Activated CD8-positive, alpha-beta memory T cell treated with anti-CD3 and anti-CD28 coated beads for 1 hour (primary cell): ENCODE measurements at places on chromosomes 5 and 9.

- no peak for DNase-seq
These were observed 37.0 kb downstream of the NKX2-5 start for GRCh38 chr5:173198049-173198448.

DNA sequence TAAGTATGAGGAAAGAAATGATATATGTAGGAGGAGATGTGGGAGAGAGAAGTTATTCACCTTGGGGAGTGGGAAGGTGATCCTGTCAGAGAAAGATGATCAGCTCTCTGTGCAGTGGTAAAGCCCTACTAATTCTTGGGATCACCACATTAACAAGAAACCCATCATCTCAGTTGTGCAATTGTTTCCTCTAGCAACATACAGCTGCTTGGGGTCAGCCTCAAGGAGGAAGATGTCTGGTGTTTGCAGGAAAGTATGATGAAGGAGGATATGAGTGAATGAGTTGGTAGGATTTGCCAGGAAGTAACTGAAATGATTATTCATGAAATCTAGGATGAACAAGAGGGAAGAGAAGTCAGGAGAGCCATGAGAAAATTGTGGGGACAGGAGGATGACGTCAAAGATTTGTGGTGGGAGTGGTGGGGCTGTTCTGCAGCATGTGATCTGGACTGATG lies 50.1 kb downstream of the TNFSF8 start:
- DNase-seq, result no peak

DNA sequence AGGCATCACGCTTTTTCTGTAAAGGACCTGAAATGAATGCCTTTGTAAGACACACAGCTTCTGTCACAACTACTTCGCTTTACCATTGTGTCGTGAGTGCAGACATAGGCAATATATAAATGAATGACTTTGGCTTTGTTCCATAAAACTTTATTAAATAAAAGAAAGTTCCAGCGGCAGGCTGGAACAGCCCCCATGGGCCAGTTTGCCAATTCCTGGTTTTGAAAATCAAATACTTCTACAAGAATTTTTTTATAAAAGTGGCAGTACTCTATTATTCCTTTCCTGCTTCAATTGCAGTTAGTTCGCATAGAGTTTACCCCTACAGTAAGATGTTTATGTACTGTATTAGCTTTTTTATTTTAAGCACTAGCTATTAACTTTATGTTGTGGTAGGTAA lies 53.7 kb downstream of the SRFBP1 start:
- DNase-seq, result no peak

- no peak for DNase-seq
These were observed 40.1 kb downstream of the SLC1A1 start for GRCh38 chr9:4530375-4530774.

- no peak for DNase-seq
These were observed 195.3 kb upstream of the MVB12B start for GRCh38 chr9:126131066-126132010.

DNA sequence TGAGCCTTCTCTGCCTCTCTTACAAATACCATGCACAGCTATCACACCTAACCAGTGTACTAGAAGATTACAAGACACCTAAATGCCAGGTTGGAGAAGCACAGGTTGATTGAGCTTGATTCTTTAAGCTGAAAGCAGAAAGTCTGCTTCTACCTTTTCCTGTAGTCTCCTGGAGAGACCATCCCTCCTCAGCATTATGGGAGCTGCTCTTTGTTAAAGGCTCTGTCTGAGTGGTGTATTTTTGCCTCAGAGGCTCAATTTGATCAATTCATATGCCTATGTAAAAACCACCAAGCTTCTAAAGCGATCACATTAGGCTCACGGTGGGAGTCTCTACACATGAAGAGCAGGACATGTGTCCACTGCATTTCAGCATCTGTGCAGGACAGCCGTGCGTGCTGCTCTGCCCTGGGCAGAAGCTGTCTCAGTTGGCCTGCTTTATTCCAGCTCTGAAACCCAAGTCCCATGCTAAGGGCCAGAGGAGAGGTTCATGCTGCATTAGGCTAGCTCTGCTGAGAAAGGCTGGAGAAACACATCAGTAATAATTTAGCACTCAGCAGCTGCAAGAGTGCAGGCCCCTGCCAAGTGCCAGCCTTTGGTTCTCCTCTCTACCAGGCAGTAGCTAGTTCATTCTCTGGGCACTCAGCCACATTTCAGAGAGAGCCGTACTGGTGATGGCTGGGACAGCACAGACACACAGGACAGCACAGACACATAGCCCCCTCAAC lies 41.7 kb downstream of the TMEM167A start:
- no peak for DNase-seq

- no peak for DNase-seq
These were observed 92.7 kb upstream of the PHYKPL start for GRCh38 chr5:178325311-178325678.
